ENCODE measurements at places on chromosomes 4 and X.
A peak's percentile ranks its signal among the peaks of the same experiment; 100 is the strongest.

- no peak for DNase-seq
Measured at GRCh38 chrX:136781180-136781797, 557 bp upstream of the ARHGEF6 start.

- DNase-seq = peak; percentile 87
Measured at GRCh38 chr4:168648929-168649328, 152.1 kb downstream of the PALLD start.

- peak; percentile 97 for DNase-seq
Measured at GRCh38 chr4:184792950-184793555, 32.7 kb downstream of the ACSL1 start.

DNA sequence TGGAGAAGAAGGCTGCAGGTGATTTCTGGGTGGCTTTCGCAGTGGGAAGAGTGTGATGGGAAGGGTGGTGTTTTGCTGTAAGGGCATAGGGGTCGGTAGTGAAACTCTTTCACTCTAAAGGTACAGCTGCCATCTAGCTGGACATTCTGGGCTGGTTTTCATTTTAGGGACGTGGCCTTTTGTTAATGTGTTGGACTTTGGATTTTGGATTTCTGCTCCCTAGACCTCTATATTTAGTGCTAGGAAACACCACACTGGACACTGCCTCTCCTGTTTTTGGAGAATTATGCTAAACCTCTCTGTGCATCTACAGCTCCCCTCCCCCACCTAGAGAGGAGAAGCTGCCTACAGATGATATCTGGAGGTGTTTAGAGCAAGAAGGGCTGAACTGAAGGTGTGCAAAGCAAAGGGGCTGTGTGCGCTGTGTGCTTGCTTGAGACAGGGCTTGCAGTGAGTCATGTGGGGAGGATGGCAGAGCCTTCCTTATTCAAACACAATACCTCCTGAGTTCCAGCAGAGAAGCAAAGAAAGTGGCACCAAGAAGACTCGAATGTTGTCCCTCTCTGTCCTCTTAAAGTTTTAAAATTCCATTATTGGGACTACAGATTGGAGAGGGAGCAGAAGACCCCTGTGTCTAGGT, 47.9 kb downstream of the STARD8 start:
- DNase-seq = no peak

DNA sequence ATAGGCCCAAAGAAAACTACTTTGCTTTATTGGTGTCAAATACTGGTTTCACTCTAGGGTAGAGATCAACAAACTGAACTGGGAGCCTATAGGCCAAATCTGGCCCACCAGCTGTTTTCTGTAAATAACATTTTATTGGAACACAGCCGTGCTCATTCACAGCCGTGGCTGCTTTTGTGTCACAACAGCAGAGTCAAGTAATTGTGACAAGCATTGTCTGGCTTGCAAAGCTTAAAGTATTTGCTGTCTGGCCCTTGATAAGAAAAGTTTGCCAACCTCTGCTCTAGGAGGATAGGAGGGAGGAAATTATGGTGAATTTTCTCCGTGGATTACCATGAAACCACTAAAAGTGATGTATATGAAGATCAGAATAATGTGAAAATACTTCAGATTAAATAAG, 53.4 kb downstream of the GPAT3 start:
- no peak for DNase-seq

GRCh38 chrX:68901519-68901918, 72.7 kb downstream of the EFNB1 start:
- no peak for DNase-seq

GRCh38 chrX:23662187-23662586, 5.1 kb upstream of the PRDX4 start:
- DNase-seq = no peak

DNA sequence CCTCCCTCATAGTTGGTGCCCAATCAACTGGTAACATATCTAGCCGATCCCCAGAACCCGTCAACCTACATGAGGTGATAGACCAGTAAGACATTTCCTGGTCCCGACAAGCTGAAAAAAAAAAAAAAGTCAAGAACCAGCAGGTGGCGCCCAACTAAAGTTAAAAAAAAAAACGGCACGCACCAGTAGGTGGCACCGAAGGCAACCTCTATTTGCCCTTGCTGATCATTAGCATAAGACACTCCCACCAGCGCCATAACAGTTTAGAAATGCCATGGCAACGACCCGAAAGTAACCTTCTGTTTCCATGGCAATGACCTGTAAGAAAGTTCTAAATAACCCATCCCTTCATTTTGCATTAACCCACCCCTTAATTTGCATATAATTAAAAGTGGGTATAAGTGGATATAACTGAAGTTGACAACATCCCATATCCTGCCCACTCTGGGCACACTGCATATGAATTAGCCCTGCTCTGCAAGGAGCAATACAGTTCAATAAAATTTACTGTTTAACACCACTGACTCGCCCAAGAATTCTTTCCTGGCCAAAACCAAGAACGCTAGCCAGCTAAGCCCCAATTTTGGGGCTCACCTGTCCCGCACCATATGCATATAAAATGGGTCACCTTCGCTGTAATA, 83.9 kb upstream of the SPANXB1 start:
- DNase-seq = peak; percentile 32

- peak; percentile 85 for DNase-seq
Measured at GRCh38 chr4:141102367-141102766, 30.9 kb downstream of the RNF150 start.
